ENCODE measurements at places on chromosomes 5 and 9.

DNA sequence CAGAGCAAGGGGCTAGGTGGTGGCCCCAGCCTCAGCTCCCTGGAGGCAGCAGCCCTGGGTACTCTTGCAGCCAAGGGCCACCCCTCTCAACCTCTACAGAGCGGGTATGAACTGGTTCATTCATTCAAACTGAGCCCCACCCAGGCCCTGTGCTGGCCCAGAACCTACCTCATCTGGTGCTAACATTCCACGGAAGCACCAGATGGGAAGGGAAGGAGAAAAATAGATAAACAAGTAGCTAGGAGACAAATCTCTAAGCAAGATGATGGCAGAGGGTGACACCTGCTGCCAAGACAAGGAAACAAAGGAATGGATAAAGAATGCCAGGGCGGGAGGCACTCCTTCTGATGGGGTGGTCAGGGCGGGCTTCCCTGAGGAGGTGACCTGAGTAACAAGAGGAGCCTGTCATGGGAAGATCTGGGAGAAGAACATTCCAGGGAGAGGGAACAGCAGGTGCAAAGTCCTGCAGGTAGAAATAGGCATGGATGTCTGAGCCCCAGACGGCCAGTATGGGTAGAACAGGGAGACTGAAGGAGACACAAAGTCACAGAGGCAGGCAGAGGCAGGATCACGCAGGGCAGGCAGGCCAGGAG is 6.1 kb downstream of the ST6GALNAC4 start:
- DNase-seq, result no peak

- DNase-seq, result no peak
These were observed 862.2 kb upstream of the C9orf72 start for GRCh38 chr9:28435456-28435855.

GRCh38 chr5:117318528-117318927 is 743.9 kb upstream of the SEMA6A start:
- no peak for DNase-seq

GRCh38 chr5:132499440-132500243 is 9.1 kb upstream of the IRF1 start:
- DNase-seq, result no peak
